ACHN (cell line): ENCODE measurements at places on chromosomes 1 and 21.

DNA sequence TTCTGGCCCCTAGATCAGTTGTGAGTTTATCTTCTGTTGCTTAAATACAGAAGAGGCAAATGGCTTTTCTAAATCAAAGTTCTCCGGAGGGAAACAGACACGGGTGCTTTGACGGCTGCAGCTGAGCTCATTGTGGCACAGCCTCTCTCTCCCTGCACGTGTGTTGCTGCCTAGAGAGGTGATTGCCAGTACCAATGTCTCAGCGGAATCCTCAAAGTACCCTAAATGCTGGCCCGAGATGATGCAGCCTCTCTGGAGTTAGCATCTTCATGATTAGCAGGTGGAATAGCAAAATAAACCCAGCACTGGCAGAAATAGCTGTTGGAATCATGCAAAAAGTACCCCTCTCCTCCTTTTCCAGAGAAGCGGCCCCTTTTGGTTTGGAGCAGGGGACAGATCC lies 192.2 kb downstream of the PRDM2 start:
- no peak for DNase-seq

DNA sequence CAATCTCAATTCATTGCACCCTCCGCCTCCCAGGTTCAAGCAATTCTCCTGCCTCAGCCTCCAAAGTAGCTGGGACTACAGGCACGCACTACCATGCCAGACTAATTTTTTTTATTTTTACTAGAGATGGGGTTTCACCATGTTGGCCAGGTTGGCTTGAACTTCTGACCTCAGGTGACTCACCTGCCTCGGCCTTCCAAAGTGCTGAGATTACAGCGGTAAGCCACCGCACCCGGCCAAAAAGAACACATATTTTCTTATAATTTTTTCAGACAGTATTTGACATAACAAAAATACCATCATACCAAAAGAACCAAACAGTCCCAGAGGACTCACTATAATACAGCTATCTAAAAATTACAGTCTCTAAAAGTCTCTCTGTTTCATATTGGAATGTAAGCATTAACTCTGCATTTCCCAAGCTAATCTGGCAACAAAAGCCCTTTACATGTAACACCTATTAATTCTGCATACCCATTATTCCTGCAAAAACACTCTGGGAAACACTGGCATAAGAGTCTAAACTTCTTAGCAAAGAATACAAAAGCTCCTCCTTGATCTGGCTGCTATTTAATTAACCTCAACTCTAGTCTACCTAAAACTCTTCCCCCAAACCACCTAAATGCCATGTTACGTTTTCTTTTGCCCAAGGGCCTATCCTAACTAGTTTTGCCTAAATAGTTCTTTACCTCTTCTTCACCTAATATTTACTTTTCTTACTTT lies 26.9 kb downstream of the WDR26 start:
- DNase-seq: no peak

GRCh38 chr1:175364424-175365076 lies 172.0 kb upstream of the KIAA0040 start:
- no peak for DNase-seq

GRCh38 chr1:83909687-83910086 lies 89.2 kb downstream of the TTLL7 start:
- DNase-seq: no peak

DNA sequence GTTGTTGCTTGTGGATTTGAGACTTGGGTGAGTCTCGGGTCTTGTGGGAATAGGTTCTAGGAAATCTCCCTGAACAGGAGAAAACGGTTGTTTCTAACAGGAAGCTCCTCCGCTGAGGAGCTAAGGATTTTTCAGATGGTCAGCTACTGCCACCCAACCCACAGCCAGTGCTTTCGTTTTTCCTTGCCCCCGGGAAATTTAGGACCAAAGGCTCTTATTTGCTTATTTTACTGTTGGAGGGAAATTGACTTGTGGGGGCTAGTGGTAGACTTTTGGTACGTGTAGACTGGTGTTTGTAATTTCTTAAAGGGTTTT lies 792 bp downstream of the SNX7 start:
- DNase-seq: peak; percentile 53
